ENCODE measurements at places on chromosomes 7 and 10. TPM values are rescaled to one million over a fixed set of nuclear protein-coding genes. Genes with fewer than 3 reads are reported as not detected.

DNA sequence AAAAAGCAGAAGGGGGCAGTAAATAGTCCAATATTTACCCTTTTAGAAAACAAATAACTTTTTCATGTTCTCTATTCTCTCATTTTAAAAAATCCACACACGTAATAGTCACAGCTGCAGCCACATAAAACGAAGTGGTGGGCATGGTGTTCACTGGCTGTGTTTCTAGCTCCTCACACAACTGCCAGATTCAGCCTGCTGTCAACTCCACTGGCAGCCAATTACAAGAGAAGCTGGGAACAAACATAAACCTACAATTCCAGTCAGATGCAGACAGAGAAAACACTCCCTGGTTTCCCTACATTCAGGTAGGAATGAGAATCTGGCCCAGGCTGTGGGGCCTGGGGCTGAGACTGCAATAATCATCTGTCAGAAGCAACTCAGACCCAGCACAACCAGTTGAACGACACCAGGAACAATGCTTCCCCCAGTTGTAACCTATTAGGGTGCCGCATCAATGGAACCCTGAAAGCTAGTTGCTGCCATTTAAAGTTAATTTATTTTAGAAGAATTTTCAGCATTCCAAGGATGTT, 29.1 kb downstream of the ERCC6 start:
- no peak for DNase-seq

DNA sequence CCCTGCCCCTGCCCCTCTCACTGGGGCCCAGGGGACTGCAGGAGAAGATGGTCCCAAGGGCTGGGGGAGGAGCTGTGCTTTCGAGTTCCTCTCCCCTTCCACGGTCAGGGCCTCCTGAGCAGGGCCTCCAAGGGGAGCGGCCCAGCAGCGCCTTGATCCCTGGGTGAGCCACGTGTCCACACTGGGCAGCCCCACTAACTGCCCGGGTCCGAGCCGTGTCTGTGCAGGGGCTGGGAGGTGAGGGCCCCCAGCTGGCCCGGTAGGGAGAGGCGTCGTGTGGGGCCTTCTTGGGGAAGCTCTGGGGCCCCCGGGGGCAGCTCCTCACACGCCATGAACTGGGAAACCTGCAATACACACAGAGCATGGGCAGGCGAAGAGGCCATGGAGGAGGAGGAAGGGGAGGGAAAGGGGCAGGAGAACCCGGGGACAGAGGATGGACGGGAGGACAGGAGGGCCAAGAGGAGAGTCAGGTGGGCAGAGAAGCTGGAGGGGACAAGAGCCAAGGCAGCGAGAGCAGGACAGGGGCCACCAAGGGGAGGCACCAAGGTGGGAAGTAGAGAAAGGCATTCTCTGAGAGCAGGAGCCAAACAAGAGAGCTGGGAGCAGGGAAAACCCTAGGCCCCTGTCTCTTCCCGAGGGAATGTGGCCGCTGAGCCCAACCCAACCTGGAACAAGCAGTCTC, 32.8 kb downstream of the KCNH2 start:
- no peak for DNase-seq

- DNase-seq, result no peak
Measured at GRCh38 chr10:101054876-101055275, 6.9 kb upstream of the KAZALD1 start.

GRCh38 chr10:22700489-22700888, 13.9 kb downstream of the PIP4K2A start:
- DNase-seq, result no peak

DNA sequence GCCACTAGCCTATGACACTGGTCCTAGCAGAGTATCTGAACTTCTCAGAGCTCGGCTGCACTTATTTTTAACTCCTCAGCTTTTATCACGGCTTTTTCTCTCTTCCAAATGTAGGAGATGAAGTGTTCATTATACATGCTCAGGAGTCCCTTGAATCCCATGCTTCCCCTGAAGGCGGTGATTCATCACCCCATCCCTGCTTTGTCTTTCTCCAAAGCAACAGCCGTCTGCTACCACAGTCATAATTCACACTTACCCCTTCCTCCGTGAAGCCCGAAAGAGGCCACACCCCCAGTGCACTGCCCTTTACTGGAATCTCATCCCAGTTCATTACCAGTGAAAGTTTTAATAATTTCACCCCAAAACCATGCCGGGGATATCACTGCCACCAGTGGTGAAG, 301.5 kb upstream of the SHH start:
- no peak for DNase-seq

ELMO1 gene
- 1.2 TPM for total RNA-seq

DNA sequence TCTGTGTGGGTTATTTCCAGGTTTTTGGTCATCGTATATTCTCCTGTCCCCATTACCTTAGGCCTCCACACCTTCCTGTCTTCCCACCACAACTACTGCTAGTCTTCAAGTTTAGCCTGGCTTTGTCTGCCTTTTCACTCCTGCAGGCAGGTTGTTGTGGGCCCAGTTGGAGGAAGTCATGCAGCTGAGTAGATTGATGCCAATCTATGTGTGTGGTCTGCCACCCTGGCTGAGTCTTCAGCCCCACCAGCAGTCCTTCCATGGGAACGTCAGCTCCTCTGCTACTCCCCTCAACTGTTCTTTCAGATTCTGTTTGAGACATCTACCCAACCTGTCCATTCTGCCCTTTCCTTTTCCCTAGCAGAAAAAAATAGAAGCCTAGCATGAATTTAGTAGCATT, 6.3 kb downstream of the RINT1 start:
- DNase-seq, result no peak

DNA sequence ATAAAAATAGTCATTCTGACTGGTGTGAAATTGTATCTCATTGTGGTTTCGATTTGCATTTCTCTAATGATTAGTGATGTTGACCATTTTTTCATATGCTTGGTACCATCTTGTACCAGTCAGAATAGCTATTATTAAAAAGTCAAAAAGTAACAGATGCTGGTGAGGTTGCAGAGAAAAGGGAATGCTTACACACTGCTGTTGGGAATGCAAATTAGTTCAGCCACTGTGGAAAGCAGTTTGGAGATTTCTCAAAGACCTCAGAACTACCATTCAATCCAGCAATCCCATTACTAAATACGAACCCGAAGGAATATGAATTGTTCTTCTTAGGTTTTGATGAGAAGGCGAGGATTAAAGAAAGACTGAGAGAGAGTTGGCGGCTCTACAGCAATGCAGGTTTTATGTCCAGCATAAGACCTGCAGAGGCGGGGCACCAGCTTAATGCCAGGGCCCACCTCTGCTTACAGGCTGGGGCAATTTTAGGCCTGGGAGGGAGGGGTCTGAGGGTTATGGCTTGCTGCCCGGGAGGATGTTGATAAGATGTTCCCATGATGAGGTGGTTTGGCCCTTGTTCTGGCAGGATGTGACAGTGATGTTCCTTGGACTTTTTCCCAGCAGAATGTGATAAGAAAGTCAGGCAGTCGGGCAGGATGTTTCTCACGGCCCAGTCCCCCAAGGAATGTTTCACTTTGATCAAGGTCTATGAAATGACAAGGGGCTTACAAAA, 74.4 kb downstream of the MEST start:
- no peak for DNase-seq

CDH23 gene
- under 0.01 TPM for total RNA-seq

DNA sequence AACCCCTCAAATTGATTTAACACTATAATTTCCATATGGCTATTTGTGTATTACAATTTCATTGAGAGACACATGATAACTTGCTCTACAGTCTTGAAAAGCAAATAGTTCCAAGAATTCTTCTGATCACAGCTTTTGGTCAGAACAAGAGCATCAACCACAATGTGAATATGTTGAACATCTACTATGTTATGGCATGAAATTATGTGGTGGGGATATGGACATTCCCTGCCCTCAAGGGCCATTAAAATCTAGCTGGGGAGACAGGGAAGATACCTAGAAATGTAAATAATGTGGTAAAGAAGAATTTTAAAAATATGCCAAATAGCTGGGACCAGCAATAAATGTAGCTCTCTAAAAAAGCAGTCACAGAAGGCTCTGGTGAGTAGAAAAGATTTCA, 262.2 kb downstream of the FZD1 start:
- DNase-seq, result no peak

HOXA11 gene
- total RNA-seq, result 10.7 TPM

DNA sequence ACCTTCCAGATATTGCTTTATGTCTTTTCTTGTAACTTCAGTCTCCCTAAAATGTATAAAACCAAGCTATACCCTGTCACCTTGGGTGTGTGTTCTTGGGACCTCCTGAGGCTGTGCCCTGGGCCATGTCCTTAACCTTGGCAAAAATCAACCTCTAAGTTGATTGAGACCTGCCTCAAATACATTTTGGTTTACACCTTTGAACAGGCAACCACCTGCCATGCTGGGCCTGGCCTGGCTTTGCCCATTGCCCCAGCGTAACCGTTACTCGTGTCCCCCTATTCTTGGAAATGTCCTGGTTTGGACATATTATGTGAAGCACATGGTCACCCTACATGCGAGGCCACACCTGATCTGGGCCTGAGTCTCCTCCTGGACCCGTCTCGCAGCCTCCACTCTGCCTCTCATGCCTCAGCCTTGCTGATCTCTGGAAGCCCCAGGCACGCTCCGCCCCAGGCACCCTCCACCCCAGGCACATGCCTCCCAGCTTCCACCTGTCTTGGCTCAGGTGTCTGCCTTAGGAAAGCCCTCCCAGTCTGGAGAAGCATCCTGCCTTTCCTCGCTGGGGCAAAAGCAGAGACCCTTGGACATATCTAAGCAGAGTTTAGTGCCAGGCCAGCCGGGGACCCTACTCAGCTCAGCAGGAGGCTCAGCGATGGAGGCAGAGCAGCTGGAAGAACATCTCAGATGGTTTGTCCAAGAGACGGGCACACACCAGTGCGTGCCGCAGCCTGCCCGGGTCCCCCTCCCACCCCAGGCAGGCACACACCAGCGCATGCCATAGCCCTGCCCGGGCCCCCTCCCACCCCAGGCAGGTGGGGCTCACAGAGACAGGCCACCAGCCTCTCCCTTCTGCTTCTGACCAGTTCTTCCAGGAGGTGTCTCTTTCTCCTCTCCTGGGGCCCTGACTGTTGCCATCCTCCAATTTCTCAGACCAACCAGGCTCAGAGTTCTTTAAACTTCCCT, 4.0 kb upstream of the VIPR2 start:
- no peak for DNase-seq

LRIT1 gene
- not detected for total RNA-seq

GRCh38 chr7:45103958-45104843, 7.3 kb downstream of the TBRG4 start:
- no peak for DNase-seq

MTG1 gene
- total RNA-seq, result 31.8 TPM

TMEM130 gene
- 0.65 TPM for total RNA-seq

RARRES2 gene
- 6.1 TPM for total RNA-seq

CTAGE6 gene
- 0.06 TPM for total RNA-seq

DNA sequence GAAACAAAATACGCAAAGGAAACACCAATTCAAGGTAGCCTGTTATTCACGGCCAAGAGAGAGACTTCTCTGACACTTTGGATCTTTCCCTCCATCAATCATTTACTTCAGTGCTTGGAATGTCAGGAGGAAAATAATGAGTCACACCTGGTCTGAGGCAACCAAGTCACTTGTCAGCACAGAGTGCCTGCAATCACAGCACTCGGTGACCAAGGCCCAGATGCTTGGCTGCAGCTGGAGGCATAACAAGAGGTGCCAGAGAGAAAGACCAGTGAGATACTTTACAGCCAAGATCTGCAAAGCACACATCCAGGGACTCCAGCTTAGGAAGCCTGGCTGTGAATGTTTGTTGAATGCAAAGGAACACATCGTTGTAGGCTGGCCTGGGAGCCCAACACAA, 33.9 kb downstream of the ASB13 start:
- DNase-seq, result peak; percentile 91

GRCh38 chr10:45058992-45059561, 58.4 kb downstream of the ZNF22 start:
- DNase-seq, result no peak

DNA sequence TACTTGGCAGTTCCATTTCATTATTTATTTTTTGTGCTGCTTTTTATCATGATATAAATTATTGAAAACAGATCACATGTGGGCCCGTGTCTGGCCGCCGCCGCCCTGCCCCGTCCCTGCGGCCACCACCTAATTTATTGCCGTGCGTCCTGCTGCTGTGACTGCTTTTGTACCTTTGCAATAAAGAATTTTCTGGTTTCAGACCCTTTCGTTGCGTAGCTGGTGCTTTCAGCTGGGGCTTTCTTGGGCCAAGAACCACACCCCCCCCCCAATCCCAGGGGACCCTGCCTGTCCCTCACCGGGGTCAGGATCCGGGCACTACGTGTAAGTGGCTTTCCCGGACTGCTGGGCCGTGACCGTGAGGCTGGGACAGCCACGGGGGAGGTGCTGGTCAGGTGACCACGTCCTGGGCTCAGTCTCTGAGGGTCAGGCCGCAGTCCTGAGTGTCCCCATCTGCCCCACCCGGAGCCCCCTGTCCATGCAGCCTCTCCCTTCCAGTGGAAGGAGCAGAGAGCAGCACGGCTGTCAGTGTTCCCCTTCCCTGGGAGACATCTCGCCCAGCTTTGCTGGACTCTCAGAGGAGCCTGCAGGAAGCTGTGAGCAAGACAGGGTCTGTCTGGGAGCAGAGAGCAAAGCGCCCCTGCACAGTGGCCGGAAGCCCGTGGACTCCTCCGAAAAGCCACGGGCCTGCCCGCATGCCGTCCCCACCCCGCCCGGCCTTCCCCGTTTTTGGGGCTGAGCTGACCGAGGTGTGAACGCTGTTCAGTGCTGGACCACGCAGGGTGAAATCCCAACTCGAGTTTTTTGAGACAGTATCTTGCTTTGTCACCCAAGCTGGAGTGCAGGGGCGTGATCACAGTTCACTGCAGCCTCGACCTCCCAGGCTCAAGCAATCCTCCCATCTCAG, 12.6 kb downstream of the MAFK start:
- DNase-seq, result no peak

DNA sequence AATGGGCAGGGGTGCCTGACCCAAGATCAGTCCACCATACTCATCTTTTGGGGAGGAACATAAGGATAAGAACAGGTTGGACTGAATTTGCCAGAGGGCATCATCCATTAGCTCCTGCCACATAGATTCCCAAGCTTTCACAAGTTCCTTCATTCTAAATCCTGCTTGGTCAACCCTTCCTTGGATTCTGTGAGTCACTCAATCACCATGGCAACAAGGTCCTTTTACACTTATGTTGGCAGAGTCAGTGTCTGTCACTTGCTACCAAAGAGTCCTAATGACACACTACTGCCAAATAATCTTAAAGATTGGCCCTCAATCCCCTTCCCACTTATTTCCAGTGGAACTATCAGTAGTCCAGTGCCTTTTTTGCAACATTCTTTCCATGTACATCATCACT, 5.0 kb upstream of the LGI1 start:
- DNase-seq, result peak; percentile 22

SYT15B gene
- 0.07 TPM for total RNA-seq

CLRN3 gene
- not detected for total RNA-seq

DNA sequence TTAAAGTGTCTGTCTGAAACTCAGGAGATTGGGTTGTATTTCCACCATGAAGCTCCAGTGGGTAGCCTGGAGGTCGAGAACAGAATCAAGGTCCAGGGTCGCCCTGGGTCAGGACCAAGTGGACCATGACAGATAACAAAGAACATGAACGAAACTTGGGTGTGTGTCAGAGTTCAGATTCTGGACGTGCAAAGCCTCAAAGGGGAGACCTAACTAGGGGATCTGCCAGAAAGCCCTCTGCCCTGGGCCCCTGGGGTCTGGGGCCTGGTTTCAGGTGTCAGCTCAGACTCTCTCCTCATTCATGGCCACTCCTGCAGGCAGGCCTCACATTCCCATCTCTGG, 1.6 kb downstream of the RASSF4 start:
- no peak for DNase-seq

GRCh38 chr10:62541811-62542210, 167.6 kb downstream of the ZNF365 start:
- DNase-seq, result no peak
